Neural crest cell (in vitro differentiated cells): ENCODE measurements at places on chromosomes 2 and 18.

DNA sequence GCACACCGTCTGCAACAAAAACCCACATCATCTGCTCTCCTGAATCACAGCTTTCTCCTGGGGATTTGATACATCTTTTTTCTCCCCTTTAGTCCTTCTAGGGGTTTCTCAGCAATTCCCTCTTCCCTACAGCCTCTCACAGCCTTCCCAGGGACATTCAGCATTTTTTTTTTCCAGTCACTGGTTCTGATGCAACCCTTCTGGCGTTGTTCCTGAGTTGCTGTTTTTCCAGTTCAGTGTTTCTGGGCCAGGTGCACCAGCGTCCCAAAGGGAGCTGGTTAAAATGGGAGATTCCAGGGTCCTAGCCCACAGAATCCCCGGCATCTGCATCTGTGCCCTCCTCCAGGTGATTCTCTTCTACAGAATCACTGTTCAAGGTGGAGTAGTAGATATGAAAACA lies 36.1 kb downstream of the ADCY3 start:
- DNase-seq, result no peak

DNA sequence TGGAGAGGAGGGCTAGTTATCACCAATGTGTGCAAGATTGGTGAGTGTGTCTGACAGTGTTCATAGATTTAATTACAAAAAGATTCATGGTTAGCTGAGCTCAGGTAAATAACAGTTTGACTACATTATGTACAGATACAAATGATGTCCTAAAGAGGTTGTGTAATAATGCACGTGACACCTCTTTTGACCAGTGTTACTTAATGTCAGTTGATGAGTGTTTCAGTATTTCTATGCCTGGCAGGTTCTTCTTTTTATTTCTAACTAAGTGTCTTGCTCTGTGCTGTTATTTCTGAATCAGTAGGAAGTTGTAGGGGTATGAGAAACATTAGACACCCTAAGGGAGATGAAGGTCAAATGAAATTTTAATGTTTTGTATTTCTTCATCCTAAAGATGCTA lies 7.9 kb upstream of the INHBB start:
- DNase-seq, result no peak

- DNase-seq, result no peak
These were observed 457.8 kb downstream of the EIPR1 start for GRCh38 chr2:2919574-2920365.

- DNase-seq, result no peak
These were observed 35.8 kb downstream of the PRELID3A start for GRCh38 chr18:12443551-12443950.

DNA sequence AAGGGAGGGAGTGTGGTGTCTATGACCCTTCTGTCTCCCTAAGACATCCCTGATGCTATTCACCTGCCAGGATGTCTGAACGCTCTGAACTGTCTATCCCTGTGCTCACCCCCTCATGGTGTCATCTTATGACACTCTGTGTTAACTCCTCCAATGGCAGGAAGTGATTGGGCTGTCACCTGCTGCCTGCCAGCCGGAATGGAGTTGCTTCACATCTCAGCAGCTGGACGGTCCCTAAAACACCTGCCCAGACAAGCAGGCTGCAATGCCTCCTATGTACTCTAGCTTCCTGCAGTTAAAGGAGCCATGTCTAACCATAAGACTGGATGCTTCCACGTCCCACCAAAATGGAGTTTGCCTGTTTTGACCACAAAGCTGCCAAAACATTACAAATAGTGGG lies 99.9 kb downstream of the CPO start:
- DNase-seq, result no peak

GRCh38 chr2:218229239-218229638 lies 12.2 kb downstream of the ARPC2 start:
- no peak for DNase-seq

DNA sequence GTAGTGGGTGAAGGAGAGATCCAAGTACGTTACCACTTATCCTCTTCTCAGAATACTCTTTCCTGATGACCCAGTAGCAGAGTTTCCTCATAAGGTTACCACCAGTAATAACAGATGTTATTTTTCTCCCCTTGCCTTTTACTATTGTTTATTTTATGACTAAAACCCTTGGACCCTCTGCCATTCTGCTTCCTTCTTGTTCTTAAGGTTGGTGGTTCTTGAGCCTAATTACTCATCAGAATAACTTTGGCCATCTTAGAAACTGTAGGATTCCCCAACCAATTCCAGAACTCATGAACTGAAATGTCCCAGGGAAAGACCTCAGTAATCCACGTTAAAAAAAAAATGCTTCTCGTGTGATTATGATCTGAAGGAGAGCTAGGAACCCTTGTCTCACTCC lies 64.9 kb downstream of the CHST9 start:
- DNase-seq, result no peak

GRCh38 chr2:41872646-41873045 lies 175.2 kb upstream of the PKDCC start:
- no peak for DNase-seq

GRCh38 chr2:8606226-8606625 lies 75.6 kb upstream of the ID2 start:
- no peak for DNase-seq

- no peak for DNase-seq
These were observed 20.8 kb downstream of the COPS7B start for GRCh38 chr2:231807020-231807419.

GRCh38 chr2:170434900-170435621 lies 257.1 kb downstream of the MYO3B start:
- DNase-seq, result no peak

DNA sequence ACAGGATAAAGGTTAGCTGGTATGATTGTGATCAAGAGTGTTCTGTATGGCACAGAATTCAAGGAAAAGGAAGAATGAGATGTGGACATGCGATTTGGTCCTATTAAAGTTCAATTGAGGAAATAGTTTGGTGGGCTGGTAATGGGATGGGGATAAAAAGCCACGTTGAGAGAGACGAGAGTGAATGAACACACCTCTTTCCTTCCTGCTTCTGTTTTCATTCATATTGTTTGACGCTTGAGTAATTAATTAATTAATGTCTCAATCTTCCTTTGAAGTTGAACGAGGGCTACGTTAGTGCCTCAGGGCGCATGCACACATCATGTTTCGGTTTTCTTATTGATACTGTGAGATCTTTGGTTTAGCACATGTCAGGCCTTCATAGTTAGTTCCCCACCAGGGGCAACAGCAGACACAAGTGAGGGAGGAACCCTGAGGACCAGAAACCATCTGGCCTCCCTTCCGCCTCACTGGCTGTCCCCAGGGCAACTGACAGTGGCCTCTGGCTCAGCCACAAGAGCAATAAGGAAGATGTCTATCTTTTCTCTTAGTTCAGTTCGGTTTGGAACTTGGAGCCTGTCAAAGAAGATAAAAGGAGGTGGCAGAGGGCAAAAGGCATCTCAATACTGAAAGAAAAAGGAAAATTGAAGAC lies 116.0 kb downstream of the LIPG start:
- peak; percentile 36 for DNase-seq

DNA sequence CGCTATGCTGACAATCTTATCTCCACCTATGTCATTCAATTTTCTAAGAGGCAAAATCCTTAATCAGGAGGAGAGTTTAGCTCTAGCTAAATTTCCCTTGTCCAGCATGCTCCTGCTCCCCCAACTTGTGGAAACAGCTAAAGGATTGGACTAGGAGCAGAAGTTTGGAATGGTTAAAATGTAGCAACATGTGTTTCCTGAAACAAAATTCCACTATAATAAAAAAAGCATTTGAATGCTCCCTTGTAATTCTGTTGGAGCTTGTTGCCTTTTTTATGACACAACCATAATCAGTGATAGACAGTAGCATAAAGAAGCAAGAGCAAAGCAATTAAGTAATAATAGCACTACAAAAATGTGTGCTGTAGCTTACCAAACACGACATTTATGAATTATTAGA lies 6.9 kb downstream of the ACTR3 start:
- DNase-seq, result no peak

GRCh38 chr2:70937866-70938585 lies 2.3 kb downstream of the ATP6V1B1 start:
- DNase-seq, result no peak

DNA sequence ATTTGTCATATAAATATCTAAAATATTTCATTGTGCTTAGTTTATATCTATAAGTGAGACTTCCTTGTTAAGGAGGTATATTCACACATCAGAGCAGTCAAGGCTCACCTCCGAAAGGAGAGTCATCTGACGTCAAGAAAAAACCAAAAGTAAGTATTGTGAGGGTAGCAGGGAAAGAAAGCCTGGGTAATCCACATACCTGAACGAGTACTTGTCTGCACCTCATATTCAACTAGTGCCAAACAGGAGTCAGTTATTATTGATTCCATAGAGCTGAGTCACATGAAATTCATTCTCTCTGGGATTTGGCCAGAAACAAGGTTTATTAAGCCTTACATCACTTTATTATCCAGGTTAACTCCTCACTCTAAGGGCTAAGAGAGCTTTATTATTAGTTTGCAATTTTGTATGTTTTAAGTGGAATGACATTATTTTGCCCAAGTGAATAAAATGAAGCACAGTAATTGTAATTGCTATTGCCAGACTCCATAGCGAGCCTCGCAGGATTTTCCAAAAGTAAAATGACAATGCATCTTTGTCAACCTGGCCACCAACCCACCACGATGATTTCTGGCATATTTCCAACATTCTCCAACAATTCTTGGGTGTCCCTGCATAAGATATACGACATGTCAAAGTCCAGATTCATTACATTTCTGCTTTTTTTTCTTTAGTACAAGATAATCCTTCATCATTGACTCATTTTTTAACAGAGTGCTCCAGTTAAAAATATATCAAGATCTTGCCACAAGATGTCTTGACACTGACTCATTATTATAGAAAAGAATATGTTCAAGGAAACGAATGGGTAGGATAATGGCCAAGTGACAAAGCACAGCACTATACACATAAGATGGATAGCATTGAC lies 1210.4 kb upstream of the ACVR2A start:
- DNase-seq, result no peak

GRCh38 chr2:154233231-154233630 lies 361.5 kb downstream of the GALNT13 start:
- DNase-seq, result no peak

- DNase-seq, result no peak
These were observed 277.9 kb downstream of the DCC start for GRCh38 chr18:52617931-52618330.

- DNase-seq, result no peak
These were observed 611.0 kb downstream of the TSN start for GRCh38 chr2:122366427-122366826.

DNA sequence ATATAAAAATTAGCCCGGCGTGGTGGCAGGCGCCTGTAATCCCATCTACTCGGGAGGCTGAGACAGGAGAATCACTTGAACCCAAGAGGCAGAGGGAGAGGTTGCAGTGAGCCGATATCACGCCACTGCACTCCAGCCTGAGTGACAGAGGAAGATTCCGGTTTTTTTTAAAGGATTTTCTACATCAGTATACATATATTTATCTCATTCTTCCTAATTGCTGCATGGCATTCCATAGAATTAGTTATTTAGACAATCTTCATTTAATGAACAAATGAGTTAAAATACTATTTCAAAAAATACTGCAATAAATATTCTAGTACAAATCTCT lies 2.0 kb downstream of the GTF3C2 start:
- no peak for DNase-seq

GRCh38 chr2:158923180-158923594 lies 45.3 kb upstream of the TANC1 start:
- DNase-seq, result no peak

- DNase-seq, result no peak
These were observed 62.1 kb upstream of the SMIM21 start for GRCh38 chr18:75489493-75490190.

DNA sequence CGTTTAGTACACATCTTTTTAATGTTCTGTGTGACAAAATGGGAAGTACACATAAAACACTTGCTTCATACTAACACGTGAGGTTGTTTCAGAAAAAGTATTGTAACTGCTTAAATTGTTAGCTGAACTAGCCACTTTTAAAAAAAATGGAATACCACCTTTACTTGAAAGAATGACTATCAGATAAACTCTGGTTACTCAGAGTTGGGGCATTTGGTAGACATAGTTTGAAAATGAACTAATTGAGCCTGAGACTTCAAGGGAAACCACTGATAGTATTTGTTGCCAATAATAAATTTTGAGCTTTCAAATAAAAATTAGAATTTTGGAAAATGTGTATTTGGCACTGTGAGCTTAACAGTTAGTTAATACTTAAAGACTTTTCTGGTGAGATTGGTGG lies 103.0 kb upstream of the FBXO11 start:
- no peak for DNase-seq

DNA sequence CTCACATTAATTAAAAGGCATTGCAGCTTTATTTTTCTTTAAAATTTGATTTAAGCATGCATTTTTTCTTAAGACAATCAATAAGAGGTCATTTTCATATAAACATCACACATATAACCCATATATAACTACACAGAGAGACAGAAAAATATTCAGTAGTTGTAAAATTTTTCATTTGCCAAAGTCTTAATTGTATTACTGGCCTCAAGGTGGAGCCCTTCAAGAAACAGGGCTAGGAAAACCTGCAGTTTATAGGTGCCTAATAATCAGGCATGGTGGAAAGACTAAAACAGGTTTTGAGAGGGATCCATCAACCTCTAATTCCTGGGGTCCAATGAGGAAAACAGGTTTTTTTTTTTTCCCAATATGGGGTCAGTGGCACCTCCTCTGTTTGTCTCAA lies 71.3 kb upstream of the ZNF804A start:
- no peak for DNase-seq

- DNase-seq, result no peak
These were observed 520.6 kb downstream of the METTL4 start for GRCh38 chr18:2050702-2051201.

DNA sequence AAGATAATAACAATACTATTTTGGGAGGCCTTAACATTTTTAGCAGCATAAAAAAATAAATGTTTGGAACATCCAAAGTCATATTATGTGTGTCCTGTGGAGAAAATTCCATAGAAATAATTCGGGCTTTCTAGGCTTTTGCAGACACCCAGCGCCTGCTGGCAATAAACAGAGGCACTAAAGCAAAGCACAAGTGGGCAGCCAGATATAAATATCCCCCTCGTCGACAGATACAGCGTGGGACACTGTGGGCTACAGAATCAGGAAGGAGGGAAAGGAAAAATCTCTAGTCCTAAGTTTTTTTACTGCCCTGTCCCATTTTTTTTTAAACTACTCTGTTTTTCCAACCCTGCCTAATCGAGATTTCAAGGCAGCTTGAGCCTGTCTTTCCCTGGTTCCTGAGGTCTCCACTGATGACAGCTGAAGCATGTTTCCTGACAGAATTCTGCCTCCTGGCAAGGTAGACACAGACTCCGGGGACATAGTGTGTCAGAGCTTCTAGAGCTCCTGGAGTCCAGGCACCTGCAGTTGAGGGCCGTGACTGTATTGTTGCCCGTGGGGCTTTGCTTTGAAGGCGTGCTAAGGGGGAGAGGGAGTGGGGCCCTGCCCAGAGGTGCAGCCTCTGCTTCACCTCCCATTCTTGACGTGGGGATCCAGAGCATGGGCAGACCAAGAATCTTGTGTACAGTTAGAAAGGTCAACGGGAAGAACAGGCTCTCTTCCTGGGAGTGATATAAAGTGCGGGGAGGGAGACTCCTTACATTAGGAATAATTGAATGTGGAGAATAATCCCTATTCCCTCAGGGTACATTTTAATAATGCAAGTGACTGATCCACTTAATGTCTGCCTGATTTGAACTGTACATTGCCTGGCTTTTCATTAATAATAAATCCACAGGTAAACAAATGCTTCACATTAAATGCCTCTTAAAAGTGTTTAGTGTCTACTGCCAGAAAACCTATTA lies 232.3 kb downstream of the DCC start:
- no peak for DNase-seq
